ENCODE measurements at places on chromosomes 12 and 14.
A peak's percentile ranks its signal among the peaks of the same experiment; 100 is the strongest.

- no peak for DNase-seq
Measured at GRCh38 chr12:121980191-121980891, 41.3 kb upstream of the BCL7A start.

GRCh38 chr12:54360717-54361456, 3.4 kb downstream of the GPR84 start:
- peak; percentile 79 for DNase-seq

GRCh38 chr12:131034631-131035244, 81.0 kb downstream of the ADGRD1 start:
- DNase-seq: no peak

DNA sequence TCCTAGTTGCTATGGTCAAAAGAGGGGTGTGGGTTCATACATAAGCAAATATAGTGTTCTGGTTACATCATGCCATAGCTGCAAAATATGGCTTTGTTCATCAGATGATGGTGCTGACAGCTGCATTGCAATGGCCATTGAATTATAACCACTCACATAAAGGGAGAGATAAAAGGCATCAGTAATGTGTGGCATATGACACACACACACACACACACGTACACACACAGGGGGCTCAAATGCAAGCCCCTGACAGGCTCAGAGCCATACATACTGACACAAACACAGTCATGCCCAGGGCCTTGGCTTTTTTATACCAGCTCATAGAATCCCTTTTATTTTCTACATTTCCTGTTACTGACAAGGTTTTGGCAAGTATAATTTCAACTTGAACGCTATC, 698.9 kb downstream of the BCL11B start:
- no peak for DNase-seq

- no peak for DNase-seq
Measured at GRCh38 chr12:62448436-62448835, 18.2 kb upstream of the MON2 start.

GRCh38 chr12:132686825-132687210, 324 bp downstream of the POLE start:
- DNase-seq: no peak

DNA sequence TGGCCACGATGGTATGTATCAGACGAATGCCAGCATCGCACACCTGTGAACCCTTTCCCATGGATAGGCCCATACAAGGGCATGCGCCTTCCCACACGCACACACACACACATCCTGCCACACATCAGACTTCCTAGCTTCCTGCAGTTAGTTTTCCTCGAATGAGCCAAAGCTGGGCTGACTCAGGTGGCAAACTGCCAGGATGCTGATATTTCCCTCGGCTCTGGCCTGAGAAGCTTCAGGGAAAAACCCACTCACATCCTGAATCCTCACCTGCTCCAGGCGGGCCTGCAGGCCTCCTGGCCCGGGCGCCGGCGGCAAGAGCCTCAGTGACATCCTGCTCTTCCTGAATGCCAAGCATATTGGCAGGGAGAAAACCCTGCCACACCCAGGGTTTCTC, 22.4 kb downstream of the CALM1 start:
- no peak for DNase-seq

DNA sequence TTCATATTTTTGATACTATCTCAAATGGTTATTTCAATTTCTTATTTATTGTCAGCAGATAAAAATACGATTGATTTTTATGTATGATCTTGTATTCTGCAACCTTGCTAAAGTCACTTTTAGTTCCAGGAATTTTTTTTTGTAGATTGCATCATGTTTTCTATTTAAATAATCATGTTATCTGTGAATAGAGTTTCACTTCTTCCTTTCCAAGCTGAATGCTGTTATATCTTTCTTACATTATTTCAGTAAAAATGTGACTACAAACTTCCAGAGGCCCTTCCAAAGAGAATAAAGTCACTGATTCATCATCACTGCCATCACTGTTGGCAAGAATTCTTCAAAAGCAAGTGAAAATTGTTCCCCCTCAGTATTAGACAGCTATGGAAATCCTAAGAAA, 104.7 kb upstream of the RAP1B start:
- no peak for DNase-seq

GRCh38 chr12:31370531-31371255, 44.7 kb upstream of the SINHCAF start:
- peak; percentile 47 for DNase-seq

- DNase-seq: no peak
Measured at GRCh38 chr12:4478933-4479332, 33.3 kb upstream of the FGF6 start.

GRCh38 chr14:105290621-105291346, 10.0 kb downstream of the BRF1 start:
- DNase-seq: no peak

GRCh38 chr12:913919-914698, 35.4 kb downstream of the RAD52 start:
- no peak for DNase-seq

- no peak for DNase-seq
Measured at GRCh38 chr12:111335811-111336210, 33.1 kb downstream of the PHETA1 start.

Data from progenitor cell of endocrine pancreas (in vitro differentiated cells).